ENCODE measurements at places on chromosomes 4 and X.
A peak's percentile ranks its signal among the peaks of the same experiment; 100 is the strongest.

DNA sequence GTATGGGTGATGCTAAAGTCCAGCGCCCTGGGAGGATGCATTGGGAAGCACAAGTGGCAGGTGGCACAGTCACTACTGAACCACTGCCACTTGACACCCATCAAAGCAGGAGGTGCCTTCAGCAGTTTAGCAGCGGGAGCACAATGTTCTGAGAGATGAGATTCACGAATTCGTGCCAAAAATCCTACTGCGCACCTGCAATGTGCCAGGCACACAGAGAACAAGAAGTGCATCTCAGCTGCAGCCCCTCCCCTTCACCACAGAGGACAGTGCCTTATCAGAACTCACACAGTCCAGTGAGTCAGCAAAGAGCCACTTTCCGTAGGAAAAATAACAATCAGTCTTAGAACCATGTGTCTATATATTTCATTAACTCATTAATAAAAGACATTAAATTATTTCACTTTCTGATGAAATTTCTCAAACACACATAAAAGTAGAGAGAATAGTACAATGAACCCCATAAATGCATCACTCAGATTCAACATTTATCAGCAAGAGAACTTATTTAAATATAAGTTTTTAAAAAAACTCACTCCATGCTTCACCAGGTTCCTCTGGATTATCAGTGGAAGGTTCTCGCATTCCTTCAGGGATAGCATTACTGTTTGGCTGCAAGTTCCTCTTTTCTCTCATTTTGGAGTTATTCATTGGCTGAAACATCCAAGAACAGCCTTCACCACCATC lies 47.0 kb downstream of the BEND2 start:
- DNase-seq: no peak

DNA sequence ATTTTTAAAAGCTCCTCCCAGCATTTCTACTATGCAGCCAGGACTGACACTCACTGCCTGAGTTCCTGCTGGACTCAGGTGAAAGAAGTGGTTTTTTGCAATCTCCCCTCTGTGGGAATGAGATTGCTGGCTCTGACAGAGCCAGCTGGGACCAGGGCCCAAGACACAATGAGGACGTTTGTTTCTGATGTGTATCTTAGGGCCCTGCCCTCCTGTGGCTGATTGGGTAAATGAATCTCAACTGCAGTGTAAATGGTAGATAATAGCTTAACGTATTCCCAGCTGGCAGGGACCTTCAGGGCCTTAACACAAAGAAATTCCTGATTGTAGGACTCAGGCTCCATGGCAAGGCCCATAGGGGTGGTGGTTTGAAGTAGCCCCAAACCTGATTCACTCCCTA lies 85.8 kb upstream of the PRPS1 start:
- peak; percentile 25 for DNase-seq

DNA sequence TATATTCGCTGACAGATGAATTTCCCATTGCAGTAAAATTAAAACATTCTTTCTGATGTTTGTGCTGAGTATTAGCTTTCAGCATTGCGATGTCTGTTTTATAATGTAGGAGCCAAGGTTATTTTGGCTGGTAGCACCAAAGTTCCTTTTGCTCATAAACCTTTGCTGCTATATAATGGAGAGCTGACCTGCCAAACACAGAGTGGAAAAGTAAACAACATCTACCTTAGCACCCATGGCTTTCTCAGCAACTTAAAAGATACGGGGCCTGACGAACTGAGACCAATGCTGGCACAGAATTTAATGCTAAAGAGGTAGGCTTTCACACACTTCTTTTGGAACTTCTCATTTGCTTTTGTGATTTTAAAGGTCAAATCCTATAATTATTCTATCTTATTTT lies 46.0 kb downstream of the WDR19 start:
- DNase-seq: no peak

GRCh38 chrX:53729751-53730150 lies 43.2 kb upstream of the HUWE1 start:
- DNase-seq: no peak

DNA sequence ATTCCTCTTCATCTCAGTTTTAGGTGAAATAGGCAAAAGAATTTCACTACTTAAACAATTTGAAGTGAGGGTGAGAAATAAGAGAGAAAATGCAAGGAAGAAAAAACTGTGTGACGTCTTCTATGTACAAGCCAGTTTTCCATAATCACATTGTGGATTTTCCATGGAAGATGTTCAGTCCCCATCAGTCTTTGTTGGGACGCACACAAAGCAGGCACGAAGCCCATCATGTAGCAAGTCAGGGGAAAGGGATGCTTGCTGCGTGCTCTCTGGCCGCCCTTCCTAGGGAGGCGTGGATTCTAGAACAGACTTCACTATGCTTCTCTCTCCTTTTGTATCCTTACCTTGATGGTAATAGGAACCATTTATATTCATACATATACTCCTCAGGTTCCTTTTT lies 54.7 kb downstream of the RBPJ start:
- no peak for DNase-seq

GRCh38 chrX:905848-906566 lies 275.4 kb downstream of the SHOX start:
- DNase-seq: no peak

All from HAP-1 (cell line).